Fibroblast of upper back skin (primary cell): ENCODE measurements at places on chromosomes 16 and 17.

DNA sequence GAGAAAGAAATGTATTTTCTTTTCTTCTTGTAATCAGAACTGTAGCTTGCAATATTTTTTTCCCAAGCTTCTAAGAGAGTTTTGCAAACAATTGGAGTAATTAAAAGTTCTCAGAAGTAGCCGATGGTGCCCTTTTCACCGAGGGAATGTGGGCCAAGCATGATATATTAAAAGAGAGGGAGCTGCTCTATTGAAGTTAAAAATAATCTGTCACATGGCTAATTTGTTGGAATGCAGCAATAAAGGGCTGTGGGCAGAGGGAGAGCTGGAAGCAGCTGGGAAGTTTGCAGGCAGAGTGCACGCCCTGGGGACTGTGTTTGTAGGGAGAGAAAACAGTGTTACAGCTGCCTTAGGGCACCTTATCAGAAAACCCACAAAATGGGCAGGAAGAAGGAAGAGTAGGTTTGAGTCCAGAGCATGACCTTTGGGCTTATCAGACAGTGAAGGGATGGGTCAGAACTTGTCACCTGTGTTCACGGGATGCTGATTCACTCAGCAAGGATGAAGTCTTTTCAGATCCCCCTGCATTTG is 18.5 kb upstream of the TERF2 start:
- peak; percentile 52 for DNase-seq

DNA sequence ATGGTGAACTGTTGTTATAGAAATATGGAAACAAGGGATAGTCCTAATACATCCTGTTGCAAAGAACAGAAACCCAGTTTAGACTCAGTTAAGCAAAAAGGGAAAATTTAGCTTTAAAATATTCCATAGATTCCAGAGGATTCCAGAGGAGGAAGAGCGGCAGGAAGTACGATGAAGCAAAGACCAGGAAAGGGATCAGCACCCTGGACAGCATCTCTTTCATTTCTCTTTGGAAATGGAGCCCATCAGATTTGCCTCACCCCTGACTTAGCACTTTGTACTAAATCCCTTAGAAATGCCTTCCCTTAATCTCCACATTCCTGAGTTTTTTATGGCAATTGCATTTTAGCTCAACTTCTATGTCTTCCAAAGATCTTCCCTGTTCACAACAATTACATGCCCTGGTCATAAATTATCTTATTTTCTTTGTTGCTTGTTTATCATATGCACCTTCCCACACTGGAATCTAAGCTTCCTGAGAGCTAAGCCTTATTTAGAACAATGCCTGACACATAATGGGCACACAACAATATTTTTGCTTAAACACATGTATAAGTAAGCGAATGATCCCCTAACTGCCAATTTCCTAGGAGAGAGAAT is 150.0 kb upstream of the RBFOX1 start:
- DNase-seq, result no peak

DNA sequence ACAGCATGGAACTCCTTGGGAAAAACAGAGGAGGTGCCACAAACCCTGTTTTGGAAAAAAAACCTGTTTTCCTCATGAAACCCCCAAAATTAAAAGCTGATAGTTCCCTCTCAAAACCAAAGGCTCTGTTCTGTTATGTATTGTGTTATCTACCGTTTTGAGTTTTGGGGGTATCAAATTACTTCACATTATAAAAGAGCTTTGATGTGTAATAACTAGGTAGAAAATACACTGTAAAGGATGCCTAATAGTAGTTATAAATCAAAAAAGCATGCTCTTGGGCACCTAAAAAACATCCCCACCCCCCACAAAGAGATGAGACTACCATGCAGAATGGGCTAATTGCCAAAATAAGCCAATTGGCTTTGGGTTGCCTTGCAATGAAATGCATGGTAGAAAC is 30.8 kb downstream of the C16orf54 start:
- no peak for DNase-seq

DNA sequence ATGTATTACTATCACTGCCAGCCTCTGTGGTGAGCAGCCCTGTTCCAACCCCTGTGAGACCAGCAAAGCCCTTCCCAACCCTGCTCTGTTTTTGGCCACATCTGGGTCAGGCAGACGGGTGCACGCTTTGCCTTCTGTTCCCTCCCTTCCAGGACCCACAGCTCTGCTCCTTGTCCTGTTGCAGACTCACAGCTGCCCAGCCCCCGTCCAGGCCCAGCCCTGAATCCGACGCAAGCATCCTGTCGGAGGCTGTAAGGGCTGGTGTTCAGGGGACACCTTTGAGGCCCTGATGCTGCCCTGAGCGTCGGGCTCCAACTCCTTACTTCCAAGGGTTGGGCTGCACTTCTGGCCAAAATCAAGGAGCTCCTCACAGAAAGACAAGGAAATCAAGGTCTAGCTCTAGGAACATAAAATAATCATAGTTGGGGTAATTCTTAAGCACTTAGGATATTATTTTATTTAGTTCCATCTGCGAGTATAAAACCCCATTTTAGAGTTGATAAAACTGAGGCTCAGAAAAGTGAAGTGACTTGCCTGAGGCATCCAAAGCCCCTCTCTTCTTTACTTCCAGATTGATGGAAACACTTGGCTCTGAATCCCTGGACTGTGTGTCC is 14.3 kb upstream of the SRCIN1 start:
- DNase-seq, result no peak

DNA sequence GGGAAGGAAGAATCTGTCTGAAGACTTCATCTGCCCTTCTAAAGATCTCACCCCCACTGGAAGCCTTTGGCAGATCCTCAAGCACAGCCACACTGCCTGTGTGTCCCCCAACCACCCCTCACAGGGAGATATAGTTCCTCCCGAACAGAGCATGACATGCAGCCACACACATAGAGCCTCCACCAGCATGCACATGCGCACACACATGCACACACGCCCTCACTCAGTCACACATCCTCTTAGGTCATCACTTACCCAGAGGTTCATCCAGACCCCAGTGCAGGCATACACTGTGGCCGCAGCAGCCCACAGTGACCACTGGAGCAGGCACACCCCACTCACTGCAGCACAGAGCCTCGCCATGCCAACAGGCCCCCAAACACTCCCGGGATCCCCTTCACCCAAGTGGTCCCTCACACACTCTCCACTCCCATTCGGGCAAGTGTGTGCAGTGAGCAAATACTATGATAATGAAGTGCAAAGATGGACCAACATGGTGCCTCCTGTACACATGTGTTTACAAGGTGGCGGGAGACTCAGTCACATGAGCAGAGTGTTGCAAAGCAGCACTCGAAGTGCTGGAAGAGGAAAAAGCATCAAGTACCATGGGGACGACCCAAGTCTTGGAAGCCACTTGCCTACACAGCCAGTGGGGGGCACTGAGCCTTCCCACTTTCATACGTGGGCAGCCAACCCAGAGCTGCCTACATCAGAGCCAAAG is 17.0 kb upstream of the SP6 start:
- DNase-seq, result no peak

DNA sequence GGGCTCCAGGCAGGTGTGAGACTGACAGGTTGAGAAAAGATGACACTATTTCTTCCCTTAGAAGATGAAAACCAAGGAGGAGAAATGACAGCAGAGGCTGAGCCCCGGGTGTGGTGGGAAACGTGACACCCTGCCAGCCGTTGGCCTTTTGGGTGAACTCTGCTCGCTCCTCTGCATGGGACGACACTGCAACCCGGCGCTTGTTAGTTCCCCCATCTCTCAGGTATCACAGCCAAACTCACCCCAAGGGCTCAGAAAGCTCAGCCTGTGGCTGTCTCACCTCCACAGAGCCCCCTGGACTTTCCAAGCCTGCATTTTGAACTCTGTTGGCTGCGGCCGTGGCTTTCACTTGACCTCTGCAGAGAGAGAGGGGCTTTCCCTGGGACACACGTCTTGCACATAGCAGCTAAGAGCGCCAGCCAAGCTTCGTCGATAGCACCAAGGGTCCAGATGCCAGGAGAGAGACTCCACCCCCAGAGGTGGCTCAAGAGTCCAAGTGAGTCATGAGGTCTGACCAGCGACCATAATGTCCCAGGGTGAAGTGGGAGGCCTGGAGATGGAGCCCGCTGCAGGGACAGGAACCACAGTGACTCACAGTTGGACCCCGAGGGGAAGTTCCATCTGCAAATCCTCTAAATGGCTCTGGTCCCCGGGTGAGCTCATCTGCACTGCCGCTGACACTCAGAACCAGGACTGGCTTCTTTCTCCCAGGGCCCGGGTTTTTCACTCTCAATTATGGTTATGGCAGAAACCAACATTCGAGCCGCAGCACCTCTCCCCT is 301.9 kb downstream of the SOX9 start:
- peak; percentile 42 for DNase-seq

- no peak for DNase-seq
Measured at GRCh38 chr16:2121853-2122252, 13.8 kb downstream of the PKD1 start.

GRCh38 chr16:89385712-89386111 is 104.6 kb downstream of the ANKRD11 start:
- no peak for DNase-seq

DNA sequence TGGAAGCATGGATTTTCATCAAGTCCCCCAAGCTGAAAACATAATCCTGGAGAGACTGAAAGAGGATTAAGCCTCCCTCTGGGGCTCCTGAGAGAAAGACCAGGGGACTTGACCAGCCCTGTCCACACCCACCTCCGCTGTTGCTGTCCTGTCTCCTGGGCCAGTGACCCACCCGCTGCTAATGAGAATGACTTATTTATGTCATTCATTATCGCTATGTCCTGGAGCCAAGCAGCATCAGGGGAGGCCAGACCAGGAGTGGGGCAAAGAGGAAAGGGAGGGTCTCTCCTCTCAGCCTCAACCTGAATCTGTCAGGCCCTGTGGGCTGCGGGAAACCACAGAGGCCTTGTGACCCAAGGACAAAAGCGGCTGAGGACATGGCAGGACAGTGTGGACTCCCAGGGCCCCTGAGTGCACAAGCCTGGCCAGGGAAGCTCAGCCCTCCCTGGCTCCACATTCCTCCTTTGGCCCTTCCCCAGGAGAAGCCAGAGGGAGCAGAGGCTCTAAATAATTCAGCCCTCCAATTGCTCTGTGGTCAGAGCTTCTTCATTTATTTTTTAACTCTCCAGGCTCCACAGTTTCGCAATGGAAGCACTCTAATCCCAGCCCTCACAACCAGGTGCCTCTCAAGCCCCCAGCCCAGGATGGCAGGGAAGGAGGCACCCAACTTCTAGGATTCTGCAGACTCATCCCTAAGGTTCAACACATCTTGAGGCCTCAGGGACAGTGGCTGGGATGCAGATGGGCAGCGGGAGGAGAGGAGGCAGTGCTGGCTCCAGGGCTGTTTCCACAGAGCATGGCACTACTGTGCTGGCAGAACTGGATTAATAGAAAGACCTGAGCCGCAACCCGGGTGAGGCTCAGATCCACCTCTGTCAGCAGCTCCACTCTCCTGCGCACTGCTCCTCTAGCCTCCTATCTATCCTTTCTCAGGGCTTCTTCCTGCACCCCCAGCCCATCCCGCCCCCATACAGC is 19.1 kb downstream of the CUEDC1 start:
- peak; percentile 77 for DNase-seq

GRCh38 chr17:78180083-78180482 is 6.8 kb downstream of the TK1 start:
- no peak for DNase-seq

GRCh38 chr16:78515421-78515820 is 416.0 kb downstream of the WWOX start:
- DNase-seq, result no peak

- DNase-seq, result no peak
Measured at GRCh38 chr17:58384897-58385296, 32.4 kb downstream of the RNF43 start.

- no peak for DNase-seq
Measured at GRCh38 chr16:50977138-50977537, 173.9 kb downstream of the SALL1 start.

DNA sequence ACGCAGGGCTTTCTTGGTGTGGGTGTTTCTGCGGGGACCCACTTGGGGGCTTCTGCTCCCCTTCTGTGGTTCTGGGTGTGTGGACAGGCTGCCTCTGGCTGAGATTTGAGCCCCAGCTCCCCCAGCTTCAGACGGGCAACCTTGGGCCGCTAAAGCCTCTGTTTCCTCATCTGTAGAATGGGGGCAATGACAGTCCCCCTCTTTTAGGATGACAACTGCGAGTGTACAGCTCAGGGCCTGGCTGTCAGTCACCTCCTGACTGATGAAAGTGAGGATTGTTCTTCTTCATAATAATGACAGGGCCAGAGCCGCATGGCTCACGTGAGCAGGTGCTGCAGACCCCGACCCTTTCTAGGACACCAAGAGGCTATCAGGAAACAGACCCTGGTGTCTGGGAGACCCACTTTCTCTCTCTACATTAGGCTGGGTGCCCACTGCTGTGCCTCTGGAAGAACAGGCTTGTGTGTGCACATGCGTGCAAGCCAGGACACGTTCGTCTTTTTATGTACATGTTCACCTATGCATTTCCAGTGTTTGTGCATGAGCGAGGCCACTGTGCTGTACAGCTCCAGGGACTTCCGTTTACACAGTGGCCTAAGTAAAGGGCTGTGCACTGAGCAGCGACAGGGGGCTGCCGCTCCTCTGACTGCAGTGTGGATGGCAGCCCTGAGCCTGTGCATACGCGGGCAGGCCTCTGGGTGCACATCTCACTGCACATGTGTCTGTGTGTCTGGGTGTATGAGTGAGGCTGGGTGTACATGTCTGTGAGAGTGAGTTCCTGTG is 4.6 kb downstream of the SPNS3 start:
- DNase-seq, result no peak

DNA sequence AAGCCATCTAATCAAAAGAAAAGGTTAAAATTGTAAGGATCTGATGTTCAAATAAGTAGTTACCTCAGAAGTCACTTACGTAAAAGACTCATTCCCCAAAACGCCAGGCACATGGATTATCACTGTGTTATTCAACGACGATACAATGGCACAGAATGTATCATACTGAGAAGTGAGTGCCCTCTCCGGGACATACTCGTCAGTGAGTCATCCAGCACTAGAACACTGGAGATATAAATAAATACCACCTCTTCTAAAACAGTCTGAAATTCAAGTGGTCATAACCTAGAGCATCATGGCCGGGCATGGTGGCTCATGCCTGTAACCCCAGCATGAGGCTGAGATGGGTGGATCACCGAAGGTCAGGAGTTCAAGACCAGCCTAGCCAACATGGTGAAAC is 24.9 kb downstream of the USP31 start:
- DNase-seq, result peak; percentile 32

GRCh38 chr17:28216528-28216927 is 102.5 kb upstream of the TMEM97 start:
- peak; percentile 16 for DNase-seq

- DNase-seq, result no peak
Measured at GRCh38 chr17:49901460-49902331, 53.8 kb upstream of the TAC4 start.

DNA sequence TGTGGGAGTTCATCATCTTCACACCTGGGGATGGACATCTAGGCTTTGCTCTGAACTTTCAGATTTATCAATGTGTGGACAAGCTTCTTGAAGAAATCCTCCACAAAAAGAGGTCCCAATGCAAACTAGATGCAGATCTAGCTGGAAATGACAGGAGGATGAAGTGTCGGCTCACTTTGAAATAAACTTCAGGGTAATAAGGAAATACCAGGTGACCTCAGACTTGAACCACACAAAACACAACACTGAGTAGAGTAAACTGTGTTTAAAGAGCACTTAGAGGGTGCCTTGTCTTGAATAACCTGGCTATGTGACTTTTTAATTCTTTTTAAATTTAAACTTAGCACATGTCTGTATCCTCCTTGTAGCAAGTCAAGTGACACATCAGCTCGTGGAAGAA is 27.2 kb upstream of the TEKT3 start:
- DNase-seq, result no peak

GRCh38 chr17:75590314-75590761 is 2.7 kb downstream of the MYO15B start:
- DNase-seq, result no peak
